ENCODE measurements at places on chromosomes 12 and 14.

- no peak for DNase-seq
Observed at GRCh38 chr12:46450279-46450748, 77.7 kb upstream of the SLC38A2 start.

- DNase-seq: peak; percentile 62
Observed at GRCh38 chr12:1533205-1533601, 61.2 kb downstream of the FBXL14 start.

DNA sequence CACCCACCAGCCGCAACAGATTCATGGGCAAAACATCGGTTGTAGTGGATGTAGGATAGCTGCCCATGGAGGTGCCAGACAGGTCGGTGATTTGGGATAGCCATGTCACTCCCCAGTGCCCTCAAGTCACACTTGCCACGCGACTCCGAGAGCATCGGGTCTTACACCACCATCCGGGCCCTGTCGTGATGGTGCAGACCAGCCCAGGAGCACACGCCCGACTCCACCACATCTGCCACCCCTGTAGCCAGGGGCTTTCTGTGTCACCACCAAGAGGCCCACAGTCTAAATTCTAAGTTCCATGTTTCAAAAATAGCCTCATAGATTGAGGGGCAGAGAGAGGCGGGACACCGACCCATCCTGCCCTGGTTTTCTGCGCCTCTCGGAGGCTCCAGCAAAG, 18.0 kb downstream of the FOXN4 start:
- DNase-seq: no peak

DNA sequence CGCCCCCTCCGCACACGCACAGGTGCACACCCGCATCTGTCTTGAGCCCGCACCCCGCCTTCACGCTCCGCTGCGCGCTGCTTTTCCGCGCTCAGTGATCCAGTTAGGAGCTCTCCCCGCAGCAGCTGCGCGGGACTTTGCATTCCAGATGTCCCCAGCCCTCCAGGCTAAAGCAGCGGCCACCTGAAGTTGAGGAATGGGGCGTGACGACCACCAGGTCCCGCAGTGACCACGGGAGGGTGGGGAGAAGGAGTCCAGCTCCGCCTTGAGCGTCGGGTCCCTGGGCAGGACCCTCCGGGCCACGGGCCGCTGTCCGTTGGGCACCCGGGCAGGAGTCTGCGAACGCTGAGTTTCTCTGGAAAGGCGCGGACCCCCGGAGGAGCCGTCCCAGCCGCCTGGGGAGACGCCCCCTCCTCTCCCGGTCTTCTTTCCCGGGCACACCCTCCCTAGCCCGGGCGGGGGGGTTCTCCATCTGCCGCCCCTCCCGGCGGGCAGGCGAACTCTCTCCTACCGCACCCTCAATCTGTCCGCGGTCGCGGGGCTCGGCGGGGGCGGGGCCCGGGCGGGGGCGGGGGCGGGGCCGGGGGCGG, 334 bp upstream of the TMEM132C start:
- DNase-seq: no peak

- no peak for DNase-seq
Observed at GRCh38 chr14:65153101-65153500, 50.8 kb upstream of the MAX start.

- no peak for DNase-seq
Observed at GRCh38 chr14:58794993-58795762, 157.4 kb downstream of the DACT1 start.

GRCh38 chr12:4118017-4118510, 155.5 kb upstream of the CCND2 start:
- DNase-seq: no peak

GRCh38 chr12:131552492-131552863, 158.4 kb upstream of the SFSWAP start:
- DNase-seq: no peak

GRCh38 chr14:101446387-101446969, 114.8 kb upstream of the DIO3 start:
- DNase-seq: no peak

GRCh38 chr14:103680491-103681231, 34.6 kb downstream of the XRCC3 start:
- DNase-seq: no peak

DNA sequence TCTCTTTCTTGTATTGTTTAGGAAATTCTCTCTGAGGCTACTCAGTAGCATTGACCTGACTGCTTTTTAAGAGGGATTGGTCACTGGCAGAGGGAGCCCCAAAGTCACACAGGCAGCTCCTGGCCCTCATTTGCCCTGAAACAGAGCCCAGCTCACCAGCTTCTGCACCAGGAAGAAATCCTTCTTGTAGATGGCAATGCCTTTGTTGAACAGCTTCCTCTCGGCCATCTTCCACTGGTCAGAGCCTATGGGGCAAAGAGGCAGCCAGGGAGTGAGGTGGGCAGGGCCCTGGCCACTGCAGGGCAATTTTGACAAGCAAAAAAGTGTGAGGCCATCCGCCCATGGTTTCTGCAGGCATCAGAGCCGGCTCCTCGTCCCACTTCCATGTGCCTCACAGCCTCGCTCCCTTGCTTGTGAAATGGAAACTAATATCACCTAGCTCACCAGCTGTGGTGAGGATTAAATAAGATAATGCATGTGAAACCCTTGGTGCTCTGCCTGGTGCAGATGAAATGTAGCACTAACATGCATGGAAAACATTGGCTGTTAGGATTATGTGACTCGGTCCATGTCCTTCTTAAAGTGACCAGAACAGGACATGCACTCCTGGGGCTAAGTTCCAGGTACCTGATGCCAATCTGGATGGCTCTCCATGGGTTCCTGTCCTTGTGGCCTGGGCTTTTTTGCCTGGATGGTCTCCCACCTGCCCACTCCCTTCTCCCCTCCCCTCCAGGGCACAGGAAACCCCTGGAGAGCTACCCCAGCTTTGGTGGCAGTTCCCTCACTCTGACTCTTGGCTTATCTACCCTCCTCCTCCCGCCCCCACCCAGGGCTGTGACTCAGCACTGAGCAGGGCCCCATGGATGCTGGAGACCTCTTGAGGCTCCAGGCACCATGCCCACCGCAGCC, 11.2 kb upstream of the PNMA1 start:
- peak; percentile 6 for DNase-seq

GRCh38 chr14:31476131-31476866, 11.5 kb downstream of the GPR33 start:
- peak; percentile 4 for DNase-seq

- no peak for DNase-seq
Observed at GRCh38 chr12:25084816-25085215, 110.1 kb downstream of the DNAI7 start.

- DNase-seq: no peak
Observed at GRCh38 chr14:49691031-49691430, 1.9 kb upstream of the KLHDC1 start.

DNA sequence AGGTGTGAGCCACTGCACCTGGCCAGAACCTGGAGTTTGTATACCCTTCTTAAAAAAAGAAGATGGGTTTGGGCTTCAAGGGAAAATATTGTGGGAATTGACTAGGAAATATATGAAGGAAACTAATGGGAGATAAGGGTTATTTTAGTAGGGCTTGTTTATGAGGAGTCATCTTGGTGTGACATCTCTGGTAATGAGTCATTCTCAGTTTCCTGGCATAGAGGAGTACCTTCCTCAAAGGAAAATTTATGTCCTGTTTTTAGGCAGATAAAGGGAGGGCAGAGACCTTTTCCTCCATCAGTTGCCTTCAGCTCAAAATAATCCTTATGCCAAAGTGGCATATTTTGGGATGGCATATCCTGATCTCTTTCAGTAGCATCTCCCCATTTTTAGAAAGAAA, 30.6 kb upstream of the NFKBIA start:
- no peak for DNase-seq

- DNase-seq: no peak
Observed at GRCh38 chr12:8847435-8847834, 25.0 kb downstream of the A2ML1 start.

DNA sequence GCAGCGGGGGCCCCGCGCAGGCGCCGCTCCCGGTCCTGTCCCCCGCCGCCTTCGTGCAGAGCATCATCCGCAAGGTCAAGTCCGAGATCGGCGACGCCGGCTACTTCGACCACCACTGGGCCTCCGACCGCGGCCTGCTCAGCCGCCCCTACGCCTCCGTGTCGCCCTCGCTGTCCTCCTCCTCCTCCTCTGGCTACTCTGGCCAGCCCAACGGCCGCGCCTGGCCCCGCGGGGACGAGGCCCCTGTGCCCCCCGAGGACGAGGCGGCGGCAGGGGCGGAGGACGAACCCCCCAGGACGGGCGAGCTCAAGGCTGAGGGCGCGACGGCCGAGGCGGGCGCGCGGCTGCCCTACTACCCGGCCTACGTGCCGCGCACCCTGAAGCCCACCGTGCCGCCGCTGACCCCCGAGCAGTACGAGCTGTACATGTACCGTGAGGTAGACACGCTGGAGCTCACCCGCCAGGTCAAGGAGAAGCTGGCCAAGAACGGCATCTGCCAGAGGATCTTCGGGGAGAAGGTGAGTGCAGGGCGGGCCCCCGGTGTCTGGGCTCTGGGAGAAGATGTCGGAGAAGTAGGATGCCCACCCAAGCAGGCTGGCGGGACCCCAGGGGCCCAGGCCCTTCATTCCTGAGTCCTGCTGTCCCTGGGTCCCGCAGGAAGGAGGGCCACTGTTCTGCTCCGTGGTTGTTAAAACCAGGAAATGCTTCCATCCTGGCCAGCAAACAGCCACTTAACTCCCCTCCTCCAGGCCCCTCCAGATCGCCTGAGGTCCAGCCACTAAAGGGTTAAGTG, 48.4 kb downstream of the PHETA1 start:
- no peak for DNase-seq

DNA sequence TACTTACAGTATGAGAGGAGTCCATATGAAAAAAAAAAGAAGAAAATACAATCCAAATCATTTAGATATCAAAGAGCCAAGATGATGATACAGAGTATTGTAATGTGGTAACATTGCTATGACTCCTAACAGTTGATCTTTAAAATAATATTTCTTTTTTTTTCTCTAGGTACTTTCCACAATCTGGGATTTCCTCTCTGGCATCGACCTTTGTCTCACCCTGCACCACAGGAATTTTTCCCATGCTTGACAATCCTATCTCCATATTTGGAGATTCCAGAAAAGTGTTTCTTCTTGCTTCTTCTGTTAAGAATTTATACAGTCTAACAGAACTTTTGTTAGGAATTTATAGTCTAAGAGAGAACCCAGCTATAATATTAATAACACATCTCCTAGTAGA, 184.4 kb downstream of the ITPR2 start:
- DNase-seq: peak; percentile 64

GRCh38 chr12:69157023-69157655, 82.2 kb upstream of the CPSF6 start:
- DNase-seq: peak; percentile 74

DNA sequence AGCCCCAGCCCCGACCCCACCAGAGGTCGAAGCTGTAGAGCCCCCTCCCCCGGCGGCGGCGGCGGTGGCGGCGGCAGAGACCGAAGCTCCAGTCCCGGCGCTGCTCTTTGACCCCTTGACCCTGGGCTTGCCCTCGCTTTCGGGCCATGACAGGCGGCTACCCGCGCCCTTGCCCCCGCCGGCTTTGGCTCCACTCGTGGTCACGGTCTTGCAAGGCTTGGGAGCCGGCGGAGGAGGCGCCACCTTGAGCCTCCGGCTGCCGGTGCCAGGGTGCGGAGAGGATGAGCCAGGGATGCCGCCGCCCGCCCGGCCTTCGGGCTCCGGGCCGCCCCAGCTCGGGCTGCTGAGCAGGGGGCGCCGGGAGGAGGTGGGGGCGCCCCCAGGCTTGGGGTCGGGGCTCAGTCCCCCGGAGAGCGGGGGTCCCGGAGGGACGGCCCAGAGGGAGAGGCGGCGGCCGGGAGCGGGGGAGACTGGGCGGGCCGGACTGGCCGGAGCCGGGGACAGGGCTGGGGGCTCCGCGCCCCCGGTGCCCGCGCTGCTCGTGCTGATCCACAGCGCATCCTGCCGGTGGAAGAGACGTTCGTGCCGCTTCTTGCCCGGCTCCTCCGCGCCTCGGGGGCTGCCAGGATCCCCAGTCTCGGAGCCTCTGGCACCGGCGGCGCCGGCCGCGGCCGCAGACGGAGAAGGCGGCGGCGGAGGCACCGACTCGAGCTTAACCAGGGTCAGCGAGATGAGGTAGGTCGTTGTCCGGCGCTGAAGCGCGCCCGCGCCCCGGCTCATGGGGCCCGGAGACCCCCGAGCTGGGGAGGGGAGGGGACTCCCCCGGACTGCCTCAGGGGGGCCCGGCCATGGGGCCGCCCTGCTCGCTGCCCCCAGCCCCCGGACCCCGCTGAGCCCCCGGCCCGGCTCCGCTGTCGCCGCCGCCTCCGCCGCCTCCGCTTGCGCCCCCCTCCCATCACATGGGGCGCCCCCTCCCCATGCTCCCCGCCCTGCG, 778 bp downstream of the AGAP2 start:
- DNase-seq: no peak

DNA sequence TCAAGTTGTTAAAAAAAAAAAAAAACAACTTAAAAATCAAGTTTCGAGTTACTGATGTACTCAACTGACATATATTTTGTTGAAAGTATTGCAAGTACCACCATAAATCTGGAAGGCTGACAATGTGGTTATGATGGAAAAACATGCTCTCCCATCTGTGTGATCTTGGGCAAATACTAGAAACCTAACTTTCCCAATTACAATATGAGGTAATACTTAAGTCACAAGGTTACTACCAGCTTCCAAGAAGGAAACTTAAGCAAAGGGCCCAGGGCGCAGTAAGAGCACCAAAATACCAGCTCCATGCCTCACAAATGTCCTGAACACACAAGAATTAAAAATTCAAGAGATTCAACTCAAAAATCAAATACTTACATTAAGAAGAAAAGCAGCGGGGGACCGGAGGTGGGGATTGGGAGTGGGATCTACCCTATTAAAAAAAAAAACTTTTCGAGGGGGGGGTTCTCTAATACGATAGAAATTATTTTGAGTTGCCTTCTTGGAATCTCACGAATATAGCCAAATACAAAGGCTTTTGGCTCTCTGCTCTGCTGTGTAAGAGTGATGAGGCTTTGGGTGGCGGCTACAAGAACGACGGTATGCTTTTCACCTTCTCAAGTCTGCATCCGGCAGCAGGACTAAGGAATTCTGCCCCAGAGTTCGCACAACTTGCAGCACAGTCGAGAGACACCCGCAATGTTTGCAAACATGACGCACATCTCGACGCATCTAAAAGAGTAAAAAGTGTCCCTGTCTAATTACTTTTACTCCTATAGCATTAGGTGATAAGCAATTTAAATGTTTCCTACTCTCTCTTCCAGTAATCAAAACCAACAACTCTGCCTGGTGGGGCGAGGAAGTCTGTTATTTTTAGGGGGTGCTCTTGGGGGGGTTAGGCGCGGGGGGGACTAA, 1.1 kb downstream of the SAV1 start:
- DNase-seq: peak; percentile 93

DNA sequence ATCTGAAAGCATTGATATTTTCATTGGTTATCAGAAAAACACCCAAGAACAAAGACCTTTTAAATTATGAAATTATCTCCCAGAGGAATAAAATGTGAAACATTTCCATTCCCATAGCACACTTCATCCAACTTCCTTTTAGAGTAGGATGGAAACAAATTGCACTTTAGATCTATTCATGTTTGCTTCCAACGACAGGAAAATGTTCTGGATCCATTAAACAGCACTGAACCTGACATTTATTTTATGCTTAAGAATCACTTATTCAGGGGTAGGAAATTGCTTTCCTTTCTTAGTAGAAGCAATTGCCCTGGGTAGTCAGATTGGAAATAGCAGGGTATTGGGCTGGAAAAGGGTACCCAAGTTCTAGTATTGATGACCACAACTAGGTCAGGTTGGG, 28.8 kb upstream of the PTGDR start:
- DNase-seq: no peak

- no peak for DNase-seq
Observed at GRCh38 chr12:104596898-104597843, 140.4 kb downstream of the CHST11 start.
